ENCODE measurements at places on chromosomes 5 and 9. TPM values are rescaled to one million over a fixed set of nuclear protein-coding genes. Genes with fewer than 3 reads are reported as not detected.

The TMEFF1 gene
- 38.4 TPM for total RNA-seq

The WDR70 gene
- 36.9 TPM for total RNA-seq

The SLC22A4 gene
- total RNA-seq, result 1.5 TPM

The ZNF462 gene
- 78.7 TPM for total RNA-seq

The PAEP gene
- not detected for total RNA-seq

The FYB1 gene
- 1.5 TPM for total RNA-seq

The CDO1 gene
- total RNA-seq, result 62.7 TPM

The NEURL1B gene
- 18.2 TPM for total RNA-seq
